ENCODE measurements at places on chromosomes 13 and 19.

DNA sequence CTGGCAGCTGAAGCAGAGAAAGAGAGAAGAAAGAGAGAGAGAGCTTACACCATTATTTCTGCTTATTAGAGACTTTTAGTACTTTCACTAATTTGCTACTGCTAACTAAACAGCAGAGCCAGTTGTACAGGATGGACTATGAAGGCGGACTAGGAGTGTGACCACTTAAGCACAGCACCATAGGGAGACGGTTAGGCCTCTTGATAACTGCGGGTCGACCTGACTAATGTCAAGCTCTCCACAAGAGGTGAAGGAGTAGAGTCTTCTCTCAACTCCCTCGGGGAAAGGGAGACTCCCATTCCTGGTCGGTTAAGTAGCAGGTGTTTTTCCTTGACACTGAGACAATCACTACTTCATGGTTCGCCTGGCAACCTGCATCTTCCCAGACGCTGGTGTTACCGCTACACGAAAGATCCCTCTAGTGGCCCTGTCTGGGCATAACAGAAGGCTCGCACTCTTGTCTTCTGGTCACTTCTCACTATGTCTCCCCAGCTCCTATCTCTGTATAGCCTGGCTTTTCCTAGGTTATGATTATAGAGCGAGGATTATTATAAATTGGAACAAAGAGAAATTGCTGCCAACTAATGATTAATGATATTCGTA is 5.3 kb upstream of the PSG7 start:
- DNase-seq = no peak

DNA sequence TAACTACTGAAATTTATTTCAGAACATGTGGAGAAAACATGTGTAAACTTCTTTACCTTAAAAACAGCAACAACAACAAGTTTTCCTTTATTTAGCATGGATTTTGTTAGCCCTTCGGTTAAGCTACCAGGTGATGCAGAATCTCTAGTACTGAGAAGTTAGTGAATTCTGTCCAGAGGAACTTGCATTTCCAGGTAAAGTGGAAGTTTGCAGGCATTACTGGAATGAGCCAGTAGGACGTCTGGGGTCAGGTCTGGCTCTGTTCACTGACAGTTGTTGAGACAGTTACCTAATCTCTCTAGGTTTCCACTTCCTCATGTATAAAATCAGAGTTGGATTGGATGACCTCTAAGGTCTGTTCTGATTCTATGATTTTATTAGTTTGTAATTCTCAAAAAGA is 244.3 kb downstream of the OLFM4 start:
- no peak for DNase-seq

- no peak for DNase-seq
Measured at GRCh38 chr13:100600461-100600860, 11.9 kb upstream of the GGACT start.

DNA sequence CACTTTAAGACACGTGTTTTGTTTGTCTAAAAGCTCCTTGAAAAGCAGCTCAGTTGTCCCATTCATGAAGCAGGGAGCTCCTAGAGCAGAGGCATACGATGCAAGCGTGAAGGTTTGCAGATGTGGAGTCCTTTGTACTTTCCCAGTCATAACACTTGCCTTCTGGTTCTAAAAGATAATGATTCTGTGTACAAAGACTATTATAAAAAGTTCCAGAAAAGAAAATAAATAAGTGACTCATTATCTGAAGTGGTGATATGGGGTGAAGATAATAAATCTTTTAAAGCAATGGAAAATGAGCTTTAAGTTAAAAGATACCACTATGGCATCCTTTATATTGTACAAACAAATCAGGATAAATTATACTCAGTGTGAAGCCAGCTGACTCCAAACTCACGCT is 569.9 kb downstream of the MYO16 start:
- DNase-seq = no peak

DNA sequence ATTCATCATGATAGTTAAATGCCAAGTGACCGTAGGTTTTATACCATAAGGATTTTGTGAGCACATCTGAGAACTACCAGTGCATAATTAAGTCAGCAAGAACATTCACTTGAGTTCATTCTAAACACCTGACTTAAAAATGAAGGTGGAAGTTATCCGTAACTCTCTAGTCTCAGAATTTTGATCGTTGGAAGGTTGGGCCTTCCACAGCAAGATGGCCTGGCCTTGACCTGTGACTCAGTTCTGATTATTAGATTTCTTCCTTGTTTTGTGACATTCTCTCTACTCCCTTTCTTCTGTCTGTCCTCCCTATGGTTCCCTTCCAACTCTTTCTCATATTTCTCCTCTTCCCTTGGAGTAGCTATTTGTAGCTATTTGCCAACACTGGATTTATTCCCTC is 20.0 kb upstream of the WDFY2 start:
- DNase-seq = no peak

GRCh38 chr13:95258619-95259194 is 42.5 kb downstream of the ABCC4 start:
- DNase-seq = no peak

DNA sequence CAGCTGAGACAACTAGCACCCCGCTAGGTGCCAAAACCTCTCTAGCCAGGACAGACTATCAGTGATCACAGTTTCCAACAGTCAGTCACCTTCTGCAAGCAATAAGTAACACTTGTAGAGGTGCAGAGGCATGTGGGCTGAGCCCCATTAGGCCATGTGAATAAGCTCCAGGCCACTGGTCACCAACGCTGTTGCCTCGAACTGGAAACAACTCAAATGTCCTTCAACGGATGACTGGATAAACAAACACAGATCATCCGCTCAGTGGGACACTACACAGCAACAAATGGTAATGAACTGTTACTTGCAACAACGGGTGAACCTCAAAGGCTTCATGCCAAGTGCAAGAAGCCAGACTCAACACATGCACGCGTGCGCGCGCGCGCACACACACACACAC is 27.5 kb upstream of the TMEM160 start:
- no peak for DNase-seq

DNA sequence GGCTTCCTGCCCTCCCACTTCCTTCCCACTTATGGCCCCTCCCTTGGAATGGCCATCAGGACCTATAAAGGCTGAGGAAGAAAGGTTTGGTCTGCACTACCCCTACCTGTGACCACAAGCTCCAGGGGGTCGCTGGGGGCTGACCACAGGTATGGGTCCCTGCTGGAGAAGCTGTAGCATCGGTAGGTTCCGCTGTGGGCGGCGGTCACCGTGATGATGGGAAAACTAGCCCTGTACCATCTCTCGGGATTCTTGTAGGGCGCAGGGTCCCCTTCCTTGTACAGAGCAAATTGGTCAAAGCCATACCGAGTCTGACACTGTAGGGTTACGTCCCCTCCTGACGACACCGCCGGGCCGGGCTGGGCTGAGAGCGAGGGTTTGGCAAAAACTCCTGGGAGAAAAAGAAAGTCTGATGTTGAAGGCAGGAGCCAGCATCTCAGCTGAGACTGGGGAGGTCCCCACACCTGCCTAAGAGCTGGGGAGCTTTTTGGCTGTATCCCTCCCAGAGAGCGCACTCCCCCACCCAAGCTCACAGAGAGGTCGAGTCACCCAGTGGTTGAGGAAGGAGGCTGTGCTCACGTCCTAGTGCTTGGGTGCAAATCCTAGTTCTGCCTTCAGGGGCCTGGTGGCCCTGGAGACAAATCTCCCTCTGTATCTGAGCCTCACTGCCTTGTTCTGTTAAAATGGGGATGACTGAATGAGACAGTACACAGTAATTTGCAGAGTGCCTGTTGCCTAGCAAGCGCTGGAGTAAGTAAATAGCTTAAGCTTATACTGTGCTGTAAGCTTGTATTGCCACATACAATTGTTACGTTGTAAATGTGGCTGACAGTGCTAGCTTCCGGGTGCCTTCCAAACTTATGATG is 10.4 kb downstream of the GP6 start:
- no peak for DNase-seq

DNA sequence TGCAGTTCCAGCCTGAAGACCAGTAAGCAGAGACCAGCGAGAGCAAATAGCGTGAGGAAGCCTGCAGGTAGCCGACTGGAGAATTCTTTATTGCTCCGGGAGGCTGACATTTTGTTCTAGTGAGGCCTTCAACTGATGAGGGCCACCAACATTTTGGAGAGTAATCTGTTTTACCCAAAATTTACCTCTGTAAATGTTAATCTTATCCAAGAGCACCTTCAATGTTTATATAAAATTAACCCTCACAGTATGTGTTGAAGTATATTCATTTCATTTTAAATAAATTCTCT is 546.4 kb upstream of the SLITRK5 start:
- DNase-seq = no peak

GRCh38 chr13:32059511-32059984 is 28.0 kb downstream of the FRY start:
- DNase-seq = no peak

DNA sequence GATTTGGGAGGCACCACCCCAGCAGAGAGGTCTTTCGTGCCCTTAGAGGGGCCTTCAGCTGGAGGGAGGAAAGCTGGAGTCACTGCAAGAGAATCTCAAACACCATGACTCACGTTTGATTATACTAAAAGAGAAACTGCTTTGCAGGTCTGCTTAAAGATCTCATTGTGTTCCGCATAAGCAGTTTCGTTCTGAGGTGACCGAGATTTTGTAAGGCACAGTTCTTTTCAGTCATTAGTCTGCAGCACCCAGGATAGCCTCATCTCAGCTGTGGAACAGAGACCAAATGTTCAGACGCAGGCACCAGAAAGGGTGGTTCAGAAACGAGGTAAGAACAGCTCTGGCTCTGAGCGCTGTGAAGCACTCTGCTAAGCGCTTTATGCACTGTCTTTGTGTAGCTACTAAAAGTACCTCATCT is 71.2 kb upstream of the GTF3A start:
- peak; percentile 12 for DNase-seq

GRCh38 chr19:45294291-45295029 is 28.2 kb downstream of the CKM start:
- no peak for DNase-seq

DNA sequence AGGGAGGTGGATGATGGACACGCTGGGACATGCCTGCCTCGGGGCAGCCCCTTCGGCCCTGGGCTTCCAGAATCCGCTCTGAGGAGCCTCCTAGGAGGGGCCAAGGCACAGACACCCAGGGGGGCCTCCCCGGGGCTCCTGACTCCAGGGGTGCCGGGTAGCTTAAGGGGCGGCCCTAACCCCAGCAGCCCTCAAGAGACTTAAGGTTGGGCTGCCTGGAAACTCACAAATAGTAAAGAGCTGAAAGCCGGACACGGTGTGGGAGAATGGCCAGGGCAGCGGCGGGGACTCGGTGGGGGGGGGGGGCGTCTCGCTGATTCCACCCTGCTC is 7.7 kb downstream of the ARID3A start:
- no peak for DNase-seq

GRCh38 chr13:20451397-20451796 is 74.3 kb downstream of the CRYL1 start:
- DNase-seq = no peak

- no peak for DNase-seq
Measured at GRCh38 chr19:6413721-6414643, 10.6 kb downstream of the KHSRP start.

DNA sequence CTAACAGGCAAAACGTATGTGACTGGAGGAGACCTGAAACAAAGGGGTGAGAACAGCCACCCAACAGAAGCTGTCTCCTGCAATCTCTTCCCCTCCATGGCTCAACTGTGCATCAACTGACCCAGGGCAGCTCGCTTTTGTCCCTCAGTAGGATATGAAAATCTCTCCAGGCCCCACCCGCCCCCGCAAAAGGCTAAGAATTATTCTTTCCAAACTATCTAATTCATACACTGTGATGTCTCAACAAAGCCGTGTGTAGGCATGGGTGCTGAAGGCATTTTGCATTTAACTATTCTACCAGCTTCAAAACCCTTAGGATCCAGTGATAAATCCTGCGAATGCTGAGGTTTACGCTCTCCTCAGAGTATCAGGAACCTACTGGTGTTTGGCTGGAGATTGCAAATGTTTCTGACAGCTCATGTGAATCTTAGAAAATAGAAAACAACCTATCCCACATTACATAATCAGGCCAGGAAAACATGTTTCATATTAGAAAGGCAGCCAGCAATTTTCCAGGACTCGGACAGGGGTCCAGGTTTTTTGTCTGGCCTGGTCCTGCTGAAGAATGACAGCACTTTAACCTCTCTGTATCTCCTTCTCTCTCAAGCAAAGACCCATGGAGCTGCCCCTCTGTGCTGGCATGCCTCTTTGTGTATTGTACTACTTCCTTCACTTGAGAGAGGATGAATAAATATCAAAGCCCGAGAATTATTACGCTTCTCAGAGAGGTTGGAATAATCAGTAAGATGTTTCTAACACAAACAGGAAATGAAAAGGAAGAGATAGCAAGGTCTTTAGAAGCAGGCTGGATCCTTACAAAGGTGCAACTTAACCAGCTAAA is 17.3 kb downstream of the DHRS12 start:
- no peak for DNase-seq

GRCh38 chr19:55173714-55174409 is 6.2 kb downstream of the SYT5 start:
- DNase-seq = peak; percentile 66

GRCh38 chr19:11261431-11261970 is 823 bp downstream of the DOCK6 start:
- DNase-seq = no peak

DNA sequence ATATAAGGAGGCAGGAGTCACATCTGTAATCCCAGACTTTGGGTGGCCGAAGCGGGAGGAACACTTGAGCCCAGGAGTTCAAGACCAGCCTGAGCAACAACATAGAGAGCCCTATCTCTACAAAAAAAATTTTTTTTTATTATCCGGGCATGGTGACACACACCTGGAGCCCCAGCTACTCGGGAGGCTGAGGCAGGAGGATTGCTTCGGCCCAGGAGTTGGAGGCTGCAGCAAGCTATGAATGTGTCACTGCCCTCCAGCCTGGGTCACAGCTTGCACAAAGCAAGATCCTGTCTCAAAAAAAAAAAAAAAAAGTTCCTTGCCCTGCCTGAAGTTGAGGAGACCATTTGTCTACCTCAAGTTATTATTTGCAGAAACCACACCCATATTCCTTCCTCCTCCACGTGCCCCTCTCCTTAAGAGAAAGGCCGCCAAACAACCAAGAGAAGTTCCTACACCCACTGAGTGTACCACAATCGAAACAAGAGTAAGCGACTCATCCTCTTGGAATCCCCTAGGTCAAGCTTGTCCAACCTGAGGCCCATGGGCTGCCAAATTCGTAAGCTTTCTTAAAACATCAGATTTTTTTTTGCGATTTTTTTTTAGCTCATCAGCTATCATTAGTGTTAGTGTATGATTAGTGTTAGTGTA is 2.2 kb downstream of the ABCC4 start:
- peak; percentile 18 for DNase-seq

- DNase-seq = peak; percentile 67
Measured at GRCh38 chr19:7888145-7888825, at the start of gene LRRC8E. Gene LRRC8E, plus strand, starts transcription at chr19:7888510. Its CDS starts 7,094 bp downstream, at chr19:7895604.

- peak; percentile 18 for DNase-seq
Measured at GRCh38 chr13:102399791-102400674, 1.8 kb downstream of the FGF14 start.

GRCh38 chr19:42132030-42132628 is at the start of gene POU2F2:
Gene POU2F2, minus strand, starts transcription at chr19:42132446. Its CDS starts 35 bp downstream, at chr19:42132411.
- peak; percentile 89 for DNase-seq

- no peak for DNase-seq
Measured at GRCh38 chr19:50632151-50632835, 7.4 kb downstream of the SYT3 start.

DNA sequence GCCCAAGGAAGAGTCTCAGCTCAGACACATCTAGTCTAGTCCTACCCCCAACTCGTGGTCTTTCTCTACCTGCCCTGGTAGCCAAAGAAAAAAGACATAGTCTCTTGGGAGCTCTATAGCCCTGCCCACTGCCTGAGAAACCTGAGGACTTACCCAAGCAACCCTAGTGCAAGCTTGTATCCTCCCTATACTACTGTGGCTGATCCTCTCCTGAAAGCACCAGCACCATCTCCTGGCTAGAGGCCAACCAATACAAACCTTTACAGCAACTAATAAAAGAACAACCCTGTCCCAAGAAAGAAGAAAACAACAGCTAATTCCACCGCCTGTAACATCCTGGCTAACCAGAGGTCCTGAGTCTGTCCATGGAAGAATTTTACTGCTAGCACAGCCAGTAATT is 532.4 kb downstream of the SLITRK6 start:
- DNase-seq = no peak

Measured in stimulated activated naive CD8-positive, alpha-beta T cell treated with anti-CD3 and anti-CD28 coated beads, Interleukin-15, Interleukin-2, amounts not matched to agents 100 U/mL and 50 U/mL, for 24 hours (primary cell).